ENCODE measurements at places on chromosomes 6 and 20.

DNA sequence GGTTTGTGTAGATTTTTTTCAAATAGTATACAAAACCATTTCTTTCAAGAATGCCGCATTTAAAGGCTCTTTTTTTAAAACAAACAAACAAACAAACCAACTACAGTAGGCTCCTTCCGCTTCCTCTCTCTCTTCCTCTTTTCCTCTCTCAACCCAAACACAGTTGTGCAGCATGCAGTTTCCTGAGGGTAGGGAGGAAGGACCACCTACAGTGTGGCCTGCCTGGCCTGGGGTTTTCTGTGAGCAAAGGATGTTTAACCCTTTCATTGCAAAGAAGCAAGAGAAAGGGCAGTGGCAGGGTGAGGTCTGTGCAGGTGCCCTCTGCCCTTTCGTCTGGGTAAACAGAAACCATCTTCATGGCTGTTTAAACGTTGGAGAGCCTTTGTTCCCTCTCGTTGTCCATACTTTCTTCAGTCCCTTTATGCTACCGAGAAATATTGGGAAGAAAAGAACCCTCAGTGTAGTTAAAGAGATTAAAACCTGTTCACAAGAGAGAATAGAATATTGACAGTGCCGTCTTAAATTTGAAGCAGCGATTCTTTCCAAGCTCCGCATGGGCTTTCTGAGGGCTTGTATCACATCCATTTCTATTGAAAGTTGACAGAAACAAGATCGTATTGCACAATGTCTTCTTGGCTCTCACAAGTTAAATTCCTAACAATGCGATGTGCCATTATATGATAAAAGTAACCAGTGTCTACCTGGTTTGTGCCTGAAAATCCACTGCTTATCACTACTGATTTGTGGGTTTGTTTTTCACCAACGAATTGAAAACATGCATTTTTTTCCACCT lies 215.5 kb upstream of the SNX9 start:
- DNase-seq = no peak

GRCh38 chr20:48267860-48268633 lies 482.8 kb upstream of the SULF2 start:
- no peak for DNase-seq

DNA sequence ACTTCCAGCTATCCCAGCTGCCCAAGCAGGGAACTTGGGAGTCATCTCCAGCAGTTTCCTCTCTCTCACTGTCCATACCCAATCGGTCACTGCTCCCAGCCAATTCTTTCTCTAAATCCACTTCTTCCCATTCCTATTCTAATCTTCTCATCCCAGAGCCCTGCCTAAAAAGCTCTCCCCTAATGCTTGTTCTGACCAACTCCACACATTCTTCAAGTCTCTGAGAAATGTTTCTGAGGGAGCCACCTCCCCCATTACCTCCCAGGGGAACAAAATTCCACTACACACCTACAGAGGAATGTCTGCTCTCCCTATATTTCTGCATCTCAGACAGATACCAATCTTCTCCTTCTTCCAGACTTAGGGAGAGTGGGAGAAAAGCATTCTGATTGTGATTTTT lies 14.0 kb downstream of the SLC17A4 start:
- DNase-seq = no peak

DNA sequence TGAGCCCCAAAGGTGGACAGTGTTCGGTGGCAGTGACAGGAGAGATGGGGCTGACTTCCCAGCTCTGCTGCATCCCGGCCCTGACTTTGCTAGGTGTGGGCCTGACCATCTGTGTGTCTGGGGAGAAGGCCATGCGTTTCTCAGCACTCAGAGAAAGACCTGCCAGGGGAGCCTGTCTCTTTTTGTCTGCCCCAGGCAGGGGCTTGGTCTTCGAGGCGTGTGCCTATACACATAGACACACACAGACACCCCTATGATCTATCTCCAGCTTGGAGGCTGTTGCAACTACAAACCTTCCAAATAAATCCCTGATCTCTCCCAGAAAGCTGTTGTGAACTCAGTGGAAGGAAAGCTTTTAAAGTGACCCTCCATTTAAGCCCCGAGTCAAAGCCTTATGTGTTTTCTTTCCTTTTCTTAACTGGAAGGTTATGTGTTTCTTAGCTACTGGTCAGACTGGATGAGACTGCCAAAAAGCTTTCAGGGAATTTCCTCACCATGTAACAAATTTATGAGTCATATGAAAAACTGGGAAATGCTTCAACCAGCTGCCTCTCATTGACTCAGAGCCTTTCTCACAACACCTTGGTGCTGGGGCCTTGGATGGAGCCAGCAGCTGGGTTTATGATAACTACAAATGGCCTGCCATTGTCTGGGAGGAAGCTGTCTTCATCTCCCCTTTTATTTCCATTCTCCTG lies 102.6 kb downstream of the CDC5L start:
- peak; percentile 98 for DNase-seq

GRCh38 chr6:149319422-149319821 lies 1.9 kb downstream of the TAB2 start:
- peak; percentile 55 for DNase-seq

GRCh38 chr6:6823568-6824224 lies 235.2 kb downstream of the LY86 start:
- DNase-seq = no peak

DNA sequence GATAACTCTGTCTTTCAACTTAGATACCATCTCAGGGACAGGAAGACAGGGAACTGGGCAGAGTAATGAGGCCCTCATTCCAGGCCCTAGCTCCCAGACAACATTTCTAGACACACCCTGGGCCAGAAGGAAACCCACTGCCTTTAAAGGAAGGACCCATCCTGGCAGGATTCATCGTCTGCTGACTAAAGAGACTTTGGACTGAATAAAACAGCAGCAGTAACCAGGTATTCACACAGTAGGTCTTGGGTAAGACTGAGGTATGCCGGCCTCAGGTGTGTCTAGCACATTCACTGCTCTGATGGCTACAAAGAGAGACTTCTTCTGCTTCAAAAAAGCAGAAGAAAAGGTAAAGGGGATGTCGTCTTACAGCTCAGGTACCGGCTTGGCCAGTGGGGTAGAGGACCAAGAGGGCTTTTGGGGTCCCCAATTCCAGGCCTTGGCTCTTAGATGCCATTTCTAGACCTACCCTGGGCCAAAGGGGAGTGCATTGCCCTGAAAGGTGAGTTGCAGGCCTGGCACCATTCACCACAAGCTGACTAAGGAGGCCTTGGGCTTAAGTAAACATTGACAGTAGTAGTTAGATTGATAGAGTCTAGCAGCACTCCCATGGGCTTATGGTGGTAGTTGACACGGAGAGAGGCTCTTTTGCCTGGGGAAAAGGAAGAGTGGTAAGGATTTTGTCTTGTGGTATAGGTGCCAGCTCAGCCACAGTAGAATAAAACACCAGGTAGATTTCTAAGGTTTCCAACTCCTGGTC lies 13.4 kb downstream of the SNX14 start:
- peak; percentile 74 for DNase-seq

GRCh38 chr20:13260650-13261279 lies 39.7 kb downstream of the ISM1 start:
- DNase-seq = no peak

GRCh38 chr6:150865406-150866146 lies at the start of gene MTHFD1L:
Gene MTHFD1L (plus strand): TSS chr6:150865702. CDS start chr6:150865823, 121 bp downstream.
- peak; percentile 50 for DNase-seq

- DNase-seq = peak; percentile 51
These were observed 205.6 kb upstream of the FLRT3 start for GRCh38 chr20:14543040-14543439.

DNA sequence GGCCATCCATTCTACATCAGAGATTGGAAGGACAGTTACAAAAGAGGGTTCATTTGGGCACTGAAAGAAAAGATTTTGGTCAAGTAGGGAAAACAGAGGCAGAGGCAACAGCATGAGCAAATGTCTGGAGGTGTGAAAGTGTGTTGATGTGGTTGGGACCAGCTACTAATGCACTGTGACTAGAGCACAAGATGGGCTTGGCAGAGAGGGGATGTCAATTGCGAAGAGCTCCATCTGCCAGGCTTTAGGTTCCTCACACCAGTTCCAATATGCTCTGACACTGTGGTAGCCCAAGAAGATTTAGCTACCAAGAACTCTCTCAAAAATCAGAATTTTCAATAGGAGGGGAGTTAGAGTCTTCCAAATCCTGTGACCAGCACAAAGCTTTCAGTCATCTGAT lies 42.1 kb downstream of the TRAF3IP2 start:
- no peak for DNase-seq

- DNase-seq = no peak
These were observed 8.0 kb downstream of the TGM2 start for GRCh38 chr20:38156888-38157634.

- DNase-seq = no peak
These were observed 372.9 kb downstream of the PREX1 start for GRCh38 chr20:48454671-48455490.

GRCh38 chr6:36340306-36340617 lies 3.6 kb upstream of the BNIP5 start:
- no peak for DNase-seq

All from bronchial epithelial cell (primary cell).